ENCODE measurements at places on chromosomes 2 and 18.
A peak's percentile ranks its signal among the peaks of the same experiment; 100 is the strongest.

DNA sequence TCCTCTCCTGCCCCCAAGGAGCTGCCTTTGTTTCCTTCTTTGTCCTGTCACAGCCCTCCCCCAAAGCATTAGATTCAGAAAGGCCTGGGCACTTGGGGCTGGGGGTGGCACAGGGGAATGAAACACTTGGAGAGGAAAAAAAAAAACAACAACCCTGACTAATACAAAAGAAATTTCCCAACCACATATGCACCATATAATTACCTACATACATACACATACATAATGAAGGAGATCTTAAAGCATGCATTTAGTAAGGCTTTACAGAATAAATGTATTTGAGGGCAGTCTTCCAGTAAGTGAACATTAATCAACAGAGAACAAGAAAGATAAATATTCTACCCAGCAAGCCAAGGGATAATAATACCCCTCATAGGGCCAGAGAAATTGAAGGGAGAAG is 70.0 kb upstream of the PPP1CB start:
- no peak for DNase-seq

GRCh38 chr2:217902379-217903141 is 100.2 kb downstream of the TNS1 start:
- DNase-seq = no peak

GRCh38 chr18:54338230-54338629 is 19.4 kb downstream of the STARD6 start:
- no peak for DNase-seq

- DNase-seq = no peak
Observed at GRCh38 chr2:63764630-63765029, 77.1 kb upstream of the UGP2 start.

- no peak for DNase-seq
Observed at GRCh38 chr2:211930331-211930730, 608.3 kb downstream of the ERBB4 start.

DNA sequence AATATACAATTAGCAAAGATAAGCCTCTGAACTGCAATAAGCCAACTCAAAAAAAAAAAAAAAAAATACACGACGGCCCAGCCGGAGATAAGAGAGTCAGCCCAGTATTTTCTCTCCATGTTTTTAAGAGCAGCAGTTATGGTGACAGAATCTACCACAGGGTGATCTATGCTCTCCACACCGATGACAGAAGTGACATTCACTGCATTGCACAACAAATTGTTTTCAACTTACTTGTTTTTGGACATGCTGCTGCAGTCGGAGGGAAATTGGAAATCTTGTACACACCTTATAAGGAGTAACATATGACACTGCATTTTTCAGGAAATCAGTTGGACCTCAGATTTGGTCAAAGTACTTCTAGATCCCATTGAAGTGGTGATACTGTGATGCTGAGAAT is 23.3 kb upstream of the APOB start:
- DNase-seq = no peak

- DNase-seq = no peak
Observed at GRCh38 chr2:62966991-62967390, 83.6 kb upstream of the OTX1 start.

GRCh38 chr2:73269686-73270465 is 14.4 kb downstream of the FBXO41 start:
- DNase-seq = no peak

DNA sequence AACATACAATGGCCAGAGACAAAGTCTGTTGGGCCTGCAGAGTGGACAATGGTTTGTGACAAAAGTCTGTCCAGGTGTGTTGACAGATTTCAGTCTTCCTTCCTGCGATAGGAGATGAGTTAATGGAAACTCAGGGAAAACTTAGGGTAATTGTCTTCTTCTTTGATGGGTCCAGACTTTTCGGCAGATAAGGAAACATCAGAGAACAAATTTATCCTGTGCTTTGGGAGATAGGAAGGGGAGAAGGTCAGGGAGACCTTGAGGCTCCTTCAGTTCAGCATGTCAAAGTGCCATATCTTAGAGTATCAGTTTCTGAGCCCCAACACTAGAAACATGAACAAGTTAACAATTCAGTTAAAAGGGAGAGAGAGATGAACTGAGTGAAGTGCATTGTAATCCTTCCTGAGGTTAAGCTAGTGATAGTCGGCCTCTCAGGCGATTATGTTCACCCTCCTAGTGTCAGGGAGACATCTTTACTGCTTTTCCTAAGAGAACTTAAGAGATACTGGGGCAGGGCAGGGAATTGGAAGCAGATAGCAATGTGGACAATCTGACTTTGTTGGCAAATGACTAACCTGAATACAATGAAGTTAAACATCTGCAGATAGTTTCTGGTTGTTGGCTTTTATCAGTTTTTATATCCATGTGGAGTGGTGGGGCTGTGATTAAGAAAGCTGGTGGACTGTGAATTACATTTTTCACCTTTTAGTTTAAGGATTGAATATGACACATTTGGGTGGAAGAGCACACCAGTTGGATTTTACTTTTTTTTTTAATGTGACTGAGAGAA is 248.8 kb upstream of the FN1 start:
- DNase-seq = no peak

GRCh38 chr2:12506846-12507245 is 209.9 kb upstream of the TRIB2 start:
- no peak for DNase-seq

GRCh38 chr18:4765401-4765800 is 310.3 kb upstream of the DLGAP1 start:
- DNase-seq = no peak

DNA sequence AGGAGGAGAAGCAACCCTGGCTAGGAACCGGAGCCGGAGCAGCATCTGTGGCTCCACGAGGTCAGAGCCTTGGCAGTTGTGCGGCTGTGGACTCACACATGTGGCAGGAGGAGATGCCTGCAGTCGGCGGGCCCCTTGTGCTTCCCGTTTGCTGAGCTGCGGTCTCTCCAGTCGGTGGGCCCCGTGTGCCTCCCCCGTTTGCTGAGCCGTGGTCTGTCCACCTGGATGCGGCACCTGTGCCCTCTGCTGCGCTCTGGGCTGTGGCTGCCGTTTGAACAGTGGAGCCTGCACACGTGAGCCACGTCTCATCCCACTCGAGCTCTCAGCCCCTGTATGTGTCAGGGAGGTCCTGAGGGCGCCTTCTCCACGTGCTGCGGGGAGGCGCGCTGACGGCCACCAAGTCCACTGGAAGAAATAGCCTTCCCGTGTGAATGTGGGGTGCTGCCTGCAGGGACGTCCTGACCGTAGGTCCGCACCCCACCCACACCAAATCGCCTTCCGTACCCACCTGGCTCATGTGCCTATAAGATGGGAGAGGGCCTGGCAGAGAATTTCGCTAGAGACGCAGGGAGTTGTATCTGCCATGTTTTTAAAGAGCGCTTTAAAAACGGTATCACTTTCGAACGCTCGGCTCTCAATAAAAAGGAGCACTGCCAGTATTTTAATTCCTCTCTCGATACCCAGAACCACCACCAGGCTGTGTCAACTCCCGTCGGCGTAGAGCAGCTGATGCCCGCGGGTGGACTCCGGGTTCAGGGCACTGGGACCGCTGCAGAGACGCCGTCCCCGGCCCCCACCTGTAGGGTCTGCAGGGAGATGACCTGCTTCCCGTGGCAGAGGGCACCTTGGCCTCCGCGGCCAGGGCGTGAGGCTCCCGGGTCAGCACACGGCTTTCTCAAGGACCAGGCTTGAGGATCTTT is 117.0 kb downstream of the NFATC1 start:
- DNase-seq = no peak

DNA sequence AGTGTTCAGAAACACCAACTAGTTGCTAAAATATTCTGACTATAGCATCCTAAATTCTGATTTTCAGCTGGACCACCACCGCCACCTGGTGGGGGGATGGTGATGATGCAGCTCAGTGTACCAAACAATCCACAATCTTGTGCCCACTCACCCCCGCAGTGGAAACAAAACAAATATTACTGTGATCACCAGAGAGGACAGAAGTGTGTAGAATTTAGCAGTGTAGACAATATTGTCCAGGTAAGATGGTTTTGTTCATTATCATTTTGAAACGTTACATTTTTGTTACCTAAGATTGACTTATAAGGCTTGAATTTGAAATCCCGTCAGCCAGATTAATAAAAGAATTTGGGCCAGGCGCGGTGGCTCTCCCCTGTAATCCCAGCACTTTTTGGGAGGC is 31.7 kb upstream of the UBXN4 start:
- peak; percentile 40 for DNase-seq

- DNase-seq = no peak
Observed at GRCh38 chr2:203605302-203605701, 70.2 kb upstream of the RAPH1 start.

DNA sequence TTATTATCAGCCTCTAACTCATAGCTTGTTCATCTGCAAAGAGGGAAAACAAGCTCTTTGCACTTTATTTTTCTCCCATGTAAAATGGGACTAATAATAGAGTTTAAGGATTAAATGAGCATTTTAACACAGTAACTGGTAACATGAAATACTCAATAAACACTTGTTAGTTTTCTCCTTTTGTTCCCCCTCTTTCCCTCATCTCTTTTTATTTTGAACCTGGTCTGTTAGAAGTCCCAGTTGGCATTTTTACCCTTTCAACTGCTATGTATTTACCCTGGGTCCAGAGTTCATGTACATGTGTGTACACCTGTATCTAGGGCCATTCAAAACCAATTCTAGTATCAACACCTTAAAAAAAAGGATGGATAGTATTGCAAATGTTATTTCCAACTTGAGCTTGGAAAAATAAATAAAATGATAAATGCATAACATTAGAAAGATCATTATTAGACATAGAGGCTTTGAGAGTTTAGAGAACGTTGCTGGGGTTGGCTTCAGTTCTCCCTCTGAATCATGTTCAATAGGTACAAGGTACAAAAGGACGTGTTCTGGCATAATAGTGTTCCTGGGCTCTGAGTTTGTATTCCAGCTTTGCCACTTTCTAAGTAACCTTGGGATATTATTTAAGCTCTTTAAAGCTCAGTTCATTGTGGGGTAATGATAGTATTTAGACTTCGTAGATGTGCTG is 5.2 kb upstream of the VPS54 start:
- no peak for DNase-seq

DNA sequence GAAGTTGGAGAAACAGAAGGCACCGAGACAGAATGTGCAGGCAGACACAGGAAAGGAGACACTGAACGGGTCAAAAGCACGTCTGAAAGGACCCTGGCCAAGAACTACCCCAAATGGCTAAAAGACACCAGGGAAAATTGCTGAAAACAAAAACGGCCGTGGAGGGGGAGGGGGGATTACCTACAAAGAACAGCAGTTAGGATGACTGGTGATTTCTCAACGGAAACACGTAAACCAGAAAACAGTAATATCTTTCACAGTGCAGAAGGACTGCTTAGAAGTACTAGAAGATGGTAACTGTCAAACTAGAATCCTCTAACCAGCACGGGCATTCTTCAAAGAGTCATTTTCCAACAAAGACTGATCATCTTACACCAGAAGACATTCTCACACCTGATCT is 142.6 kb downstream of the HDAC4 start:
- DNase-seq = no peak
